NCI-H1048 (cell line): ENCODE measurements at places on chromosomes 6 and 20.

GRCh38 chr6:11224966-11225463, 7.5 kb downstream of the NEDD9 start:
- DNase-seq = no peak

GRCh38 chr20:20370094-20370575, 2.2 kb downstream of the INSM1 start:
- DNase-seq = no peak

DNA sequence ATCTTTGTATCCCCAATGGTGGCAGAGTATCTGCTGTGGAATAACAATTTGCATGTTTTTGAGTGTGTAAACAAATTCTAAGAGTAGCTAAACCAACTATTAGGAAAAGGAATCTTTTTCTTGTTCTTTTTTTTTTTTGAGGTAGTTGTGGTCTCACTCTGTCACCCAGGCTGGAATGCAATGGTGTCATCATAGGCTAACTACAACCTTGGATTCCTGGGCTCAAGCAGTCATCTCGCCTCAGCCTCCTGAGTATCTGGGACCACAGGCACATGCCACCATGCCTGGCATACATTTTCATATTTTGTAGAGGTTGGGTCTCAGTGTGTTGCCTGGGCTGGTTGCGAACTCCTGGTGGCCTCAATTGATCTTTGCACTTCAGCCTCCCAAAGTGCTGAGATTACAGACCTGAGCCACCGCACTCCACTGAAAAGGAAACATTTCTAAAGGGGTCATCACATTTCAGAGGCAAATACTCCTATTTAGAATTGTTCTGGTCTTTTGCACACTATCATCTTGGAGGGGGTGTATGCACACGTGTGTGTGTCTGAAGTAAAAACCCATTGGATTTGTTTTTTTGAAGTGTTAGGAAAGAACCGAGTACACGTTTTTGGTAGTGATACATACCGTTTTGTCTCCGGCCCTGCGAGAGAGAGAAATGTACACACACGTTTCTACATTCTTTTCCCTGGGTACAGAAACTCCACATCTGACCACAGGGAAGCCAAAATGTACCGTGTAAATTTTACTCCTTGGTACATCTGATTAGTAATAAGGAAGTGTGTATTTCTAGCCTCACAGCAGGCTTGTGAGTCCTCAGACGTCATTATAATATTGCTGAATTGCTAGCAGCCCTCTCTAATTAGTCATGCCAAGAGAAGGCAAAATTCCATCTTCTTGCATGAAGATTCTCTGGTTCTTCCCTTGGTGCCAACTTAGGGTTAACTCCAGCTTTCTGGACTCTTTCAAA, 183.6 kb downstream of the JARID2 start:
- DNase-seq = no peak

GRCh38 chr6:164854526-164854925, 454.9 kb downstream of the C6orf118 start:
- no peak for DNase-seq

- no peak for DNase-seq
These were observed 41.7 kb downstream of the MOCS1 start for GRCh38 chr6:39892490-39893129.

DNA sequence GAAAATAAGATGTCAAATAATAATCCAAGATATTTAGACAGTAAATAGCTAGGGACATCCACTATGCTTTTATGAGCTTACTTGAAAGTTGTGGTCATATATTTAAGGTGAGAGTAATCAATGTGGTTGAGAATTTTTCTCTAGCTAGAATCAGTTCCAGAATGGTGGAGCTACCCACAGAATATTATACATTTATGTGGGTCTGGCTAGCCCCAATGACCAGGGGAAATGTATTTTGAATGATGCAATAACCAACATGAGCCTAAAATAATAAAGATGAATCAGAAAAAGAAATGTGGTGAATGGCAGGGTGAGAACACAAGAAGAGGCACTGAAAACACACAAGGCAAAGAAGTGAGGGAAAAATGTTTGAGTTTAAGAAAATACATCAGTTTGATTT, 325.7 kb downstream of the TBC1D32 start:
- no peak for DNase-seq

- no peak for DNase-seq
These were observed 153.0 kb downstream of the REV3L start for GRCh38 chr6:111329882-111330633.

DNA sequence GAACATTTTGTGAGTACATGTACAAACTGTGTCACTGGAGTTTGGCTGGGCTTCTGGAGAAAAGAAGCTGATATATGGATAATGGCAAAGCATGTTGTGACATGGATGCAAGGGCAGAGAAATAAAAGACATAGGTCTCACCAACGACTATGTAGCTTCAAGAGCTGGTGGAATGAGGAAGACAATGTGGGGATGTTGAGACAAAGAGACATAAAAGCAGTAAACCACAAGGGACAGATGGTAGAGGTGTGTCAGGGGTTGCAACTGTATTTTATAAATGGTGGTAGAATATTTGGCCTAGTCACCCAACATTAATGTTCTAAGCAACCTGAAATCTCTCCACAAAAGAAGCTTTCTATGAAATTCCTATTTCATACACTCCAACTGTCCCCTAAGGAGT, 199.0 kb downstream of the KCNQ5 start:
- no peak for DNase-seq

DNA sequence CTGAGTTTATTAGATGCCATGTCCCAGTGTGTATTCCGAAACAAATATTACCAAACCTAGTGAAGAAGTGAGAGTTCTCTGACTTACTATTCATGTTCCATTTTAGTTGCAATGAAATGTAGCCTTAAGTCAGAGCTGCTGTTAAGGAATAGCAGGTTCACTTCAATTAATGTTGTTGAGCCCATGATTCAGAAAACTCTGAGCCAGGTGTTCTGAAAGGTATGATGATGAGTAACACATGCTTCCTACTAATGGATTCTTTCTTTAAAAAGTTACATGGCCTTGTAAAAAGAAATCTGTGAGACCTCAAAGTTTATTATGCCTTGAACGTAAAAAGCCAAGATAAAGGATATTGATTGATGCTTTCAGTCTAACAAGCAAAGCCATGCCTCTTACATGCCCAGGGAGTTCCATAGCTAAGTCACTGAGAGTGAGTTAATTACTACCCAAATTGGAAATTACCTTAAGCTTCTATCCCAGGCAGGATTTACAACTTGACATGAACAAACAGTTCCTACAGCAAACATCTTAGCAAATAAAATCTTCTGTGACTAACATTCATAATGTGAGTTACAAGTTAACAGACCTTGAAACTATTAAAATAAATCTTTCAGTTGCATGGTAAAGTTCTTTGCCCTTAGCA, 122.9 kb downstream of the AKAP7 start:
- DNase-seq = no peak

GRCh38 chr20:58141971-58142842, 86.2 kb downstream of the ANKRD60 start:
- no peak for DNase-seq

GRCh38 chr20:53865901-53866793, 204.2 kb downstream of the BCAS1 start:
- DNase-seq = no peak

GRCh38 chr6:13715444-13715883, 3.8 kb upstream of the RANBP9 start:
- no peak for DNase-seq

GRCh38 chr20:22890594-22891300, 144.4 kb upstream of the SSTR4 start:
- no peak for DNase-seq

DNA sequence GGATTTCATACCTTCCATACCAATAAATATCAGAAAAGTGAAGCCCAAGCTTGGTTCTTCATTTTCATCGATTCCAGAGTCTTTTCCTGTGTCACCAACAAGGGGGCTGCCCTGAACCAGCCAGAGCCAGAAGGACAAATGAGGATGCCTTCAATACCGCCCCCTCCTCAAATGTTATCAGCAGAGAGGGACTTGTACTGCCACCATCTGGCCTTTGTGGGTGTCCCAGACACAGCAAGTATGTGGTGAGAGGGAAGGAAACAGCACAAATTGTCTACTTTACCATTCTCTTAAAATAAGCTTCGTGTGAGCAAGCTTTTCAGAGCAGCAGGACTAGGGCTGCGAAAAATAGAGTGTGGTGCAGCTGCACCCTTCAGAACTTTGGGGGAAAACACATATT, 165.3 kb downstream of the SOBP start:
- no peak for DNase-seq

DNA sequence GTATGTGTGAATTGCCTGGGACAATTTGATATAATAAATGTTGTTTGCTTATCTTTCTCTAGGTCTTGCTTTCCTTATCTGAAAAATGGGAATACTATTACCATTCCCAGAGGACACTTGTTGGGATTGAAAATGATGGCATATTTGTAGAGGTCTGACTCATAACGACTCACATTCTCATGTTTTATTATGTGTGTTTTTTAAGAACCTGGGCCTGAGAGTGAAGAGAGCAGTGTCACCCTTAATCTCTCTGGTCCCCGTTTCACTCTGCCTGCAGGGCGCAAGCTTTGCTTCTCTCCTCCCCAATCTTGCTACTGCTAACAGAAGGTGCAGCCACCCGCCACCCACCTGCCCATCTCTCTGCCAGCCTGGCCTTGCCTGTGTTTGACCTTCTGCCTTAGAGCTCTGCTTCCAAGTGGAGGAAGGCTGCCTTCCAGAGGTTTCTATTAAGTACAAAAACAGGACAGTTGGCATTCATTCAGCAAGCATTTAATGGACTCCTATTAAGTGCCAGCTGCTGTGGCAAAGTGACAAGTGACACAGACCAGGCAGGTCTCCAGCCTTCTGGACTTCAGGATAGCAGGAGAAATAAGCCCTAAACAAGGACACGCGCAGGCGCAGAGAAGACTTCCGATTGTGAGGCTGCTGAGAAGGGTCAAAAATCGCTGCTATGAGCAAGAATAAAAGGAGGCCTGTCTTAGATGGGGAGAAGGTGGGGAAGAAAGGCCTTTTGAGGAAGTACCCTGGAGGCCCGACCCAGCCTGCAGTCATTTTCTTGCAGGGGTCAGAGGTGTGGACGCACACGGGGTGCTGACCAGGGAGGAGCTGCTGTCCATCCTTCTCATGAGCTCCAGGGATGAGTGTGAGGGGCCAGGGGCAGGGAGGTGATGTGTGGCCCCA, 112.5 kb downstream of the JPH2 start:
- DNase-seq = no peak

DNA sequence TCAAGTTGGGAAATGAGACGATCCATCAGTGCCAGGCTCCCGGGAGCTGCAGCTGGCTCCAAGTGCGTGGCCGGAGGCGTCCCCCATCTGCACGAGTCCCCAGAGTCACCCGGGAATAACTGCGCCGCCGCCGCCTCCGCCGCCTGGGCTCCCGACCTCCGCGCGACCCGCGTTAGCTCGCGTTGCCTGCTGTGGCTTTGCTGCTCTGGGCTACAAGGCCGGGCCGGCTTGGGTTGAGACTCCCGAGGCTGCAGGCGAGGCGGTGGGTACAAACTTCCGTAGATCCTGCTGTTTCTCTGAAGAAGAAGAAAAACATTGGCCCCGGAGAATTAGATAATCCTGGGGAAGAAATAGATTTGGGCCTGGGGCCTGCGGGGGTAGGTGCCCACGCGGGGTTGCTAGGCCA, 7.4 kb upstream of the LAMP5 start:
- DNase-seq = no peak

DNA sequence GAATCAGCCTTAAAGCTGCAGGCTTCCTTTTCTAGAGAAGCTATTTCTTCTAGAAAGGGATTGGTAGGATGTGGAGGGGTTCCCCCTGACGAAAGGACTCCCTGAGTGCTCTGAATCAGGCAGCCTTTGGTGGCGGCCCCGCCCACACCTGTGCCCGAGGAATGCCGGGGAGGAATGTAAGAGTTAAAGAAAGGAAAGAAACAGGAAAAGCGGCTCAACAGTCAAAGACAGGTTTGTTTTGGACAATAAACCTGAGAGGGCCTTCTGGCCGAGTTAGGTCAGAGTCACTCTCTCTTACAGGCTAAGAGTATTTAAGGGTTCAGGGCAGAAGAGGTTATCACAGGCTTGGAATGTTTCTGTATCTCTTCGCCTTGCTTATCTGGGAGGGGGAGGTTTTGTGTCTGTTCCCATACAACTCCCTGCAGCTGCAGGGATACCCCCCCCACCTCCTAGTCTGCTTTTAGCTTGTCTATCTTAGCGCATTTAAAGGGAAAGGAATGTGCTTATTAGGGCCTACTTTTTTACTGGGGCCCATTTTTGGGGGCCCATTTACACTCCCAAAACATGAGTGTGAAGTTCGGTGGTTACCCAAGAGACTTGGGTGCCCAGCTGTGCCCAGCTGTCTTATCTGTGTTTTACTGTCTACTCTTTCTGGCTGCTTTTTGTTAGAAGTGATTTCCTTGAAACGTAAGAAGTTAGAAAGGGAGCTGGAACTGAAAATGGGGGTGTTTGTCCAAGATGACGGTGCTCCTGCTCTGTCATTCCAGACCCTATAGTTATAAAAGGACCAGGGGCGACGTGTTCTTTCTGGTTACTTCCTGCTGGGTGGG, 32.8 kb downstream of the DYNLT1 start:
- DNase-seq = no peak

- no peak for DNase-seq
These were observed 30.8 kb upstream of the COL21A1 start for GRCh38 chr6:56278171-56278591.

GRCh38 chr6:77633993-77634715, 18.7 kb upstream of the MEI4 start:
- DNase-seq = no peak

- no peak for DNase-seq
These were observed 82.7 kb downstream of the FARS2 start for GRCh38 chr6:5343998-5344397.

DNA sequence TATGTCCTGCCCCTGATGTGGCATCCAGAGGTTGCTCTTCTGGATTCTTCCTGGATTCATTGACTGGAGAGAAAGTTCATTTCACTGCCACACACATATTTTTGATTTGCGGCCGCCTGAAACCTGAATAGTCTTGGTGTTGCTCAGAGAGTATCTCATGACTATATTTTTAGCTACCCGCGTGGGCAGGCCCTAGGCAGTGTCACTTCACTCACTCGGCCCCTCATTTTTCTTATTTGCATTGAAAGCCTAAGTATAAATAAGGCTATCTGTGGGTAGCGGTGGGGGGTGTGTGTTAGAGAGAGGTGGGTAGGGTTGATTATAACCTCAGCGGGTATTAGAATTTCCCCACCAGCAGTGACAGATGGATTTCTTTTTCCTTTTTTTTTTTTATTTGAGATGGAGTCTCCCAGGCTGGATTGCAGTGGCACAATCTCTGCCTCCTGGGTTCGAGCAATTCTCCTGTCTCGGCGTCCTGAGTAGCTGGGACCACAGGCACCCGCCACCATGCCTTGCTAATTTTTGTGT, 113.5 kb downstream of the JARID2 start:
- DNase-seq = no peak

DNA sequence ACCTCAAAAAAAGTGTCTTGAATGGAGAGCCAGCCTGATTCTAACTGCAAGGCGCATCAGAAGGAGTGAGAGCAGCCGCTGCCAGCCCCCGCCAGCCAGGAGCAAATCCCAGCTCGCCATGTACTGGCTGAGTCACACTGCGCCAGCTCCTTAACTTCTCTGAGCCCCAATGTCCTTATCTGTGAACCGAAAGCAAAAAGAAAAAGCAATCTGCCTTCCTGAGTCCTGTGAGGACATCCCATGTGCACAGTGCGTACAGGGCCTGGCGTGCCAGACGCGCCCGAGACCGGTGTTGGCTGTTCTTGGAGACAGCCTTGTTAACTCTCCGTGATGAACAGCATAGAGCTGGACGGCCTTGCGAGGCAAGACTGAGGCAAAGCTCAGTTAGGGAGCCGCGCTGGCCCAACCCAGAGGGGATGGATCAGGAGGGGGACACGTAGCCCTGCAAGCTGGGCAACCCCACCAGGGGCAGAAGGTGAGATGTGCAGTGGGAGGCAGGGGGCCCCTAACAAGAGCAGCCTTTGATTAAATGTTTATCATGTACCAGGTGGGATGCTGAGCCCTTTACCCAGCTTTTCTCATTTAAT, 122.7 kb downstream of the AGPAT4 start:
- no peak for DNase-seq

GRCh38 chr6:109298605-109299264, 83.5 kb downstream of the CD164 start:
- no peak for DNase-seq
